ENCODE measurements at places on chromosomes 6 and 20. TPM values are rescaled to one million over a fixed set of nuclear protein-coding genes. Genes with fewer than 3 reads are reported as not detected.

DNA sequence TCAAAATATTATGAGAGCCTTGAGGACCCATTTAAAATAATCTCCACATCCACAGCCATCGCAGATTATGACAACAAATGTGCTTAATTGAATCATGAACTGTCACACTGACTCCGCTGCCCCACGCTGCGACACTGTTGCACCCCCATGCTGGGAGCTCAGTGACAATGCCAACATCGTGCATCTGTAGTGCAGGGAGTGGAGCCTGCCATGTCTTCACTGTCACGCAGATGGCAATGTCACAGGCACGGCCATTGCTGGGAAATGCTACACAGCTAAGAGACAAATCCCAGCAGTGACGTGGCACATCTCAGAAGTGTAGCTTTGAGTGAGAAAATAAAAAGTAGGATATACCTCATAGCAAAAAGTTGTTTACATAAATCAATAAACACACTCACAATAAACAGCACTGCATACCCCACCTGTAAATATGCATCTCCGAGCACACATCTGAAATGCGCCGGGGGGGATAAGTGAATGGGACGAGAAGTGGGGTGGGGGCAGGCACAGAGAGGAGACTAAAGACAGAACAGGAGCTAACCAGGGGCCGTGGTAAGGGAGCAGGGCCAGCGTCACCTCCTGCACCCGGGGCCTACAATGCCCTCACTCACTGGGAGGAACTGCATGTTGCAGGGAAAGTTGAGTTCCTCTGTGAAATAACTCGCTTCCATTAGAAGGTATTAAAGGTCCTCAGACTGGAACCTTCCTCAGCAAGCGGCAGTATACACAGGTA, 349.9 kb downstream of the THBS2 start:
- DNase-seq: no peak
- H3K27me3 ChIP-seq: no peaks in the 10 kb centered on the region
- H3K4me1 ChIP-seq: no peaks in the 10 kb centered on the region
- no peaks in the 10 kb centered on the region for H3K36me3 ChIP-seq
- no peak overlapping the region for H3K27ac ChIP-seq

HSPA1B gene
- total RNA-seq: 179 TPM

- DNase-seq: no peak
- no peak overlapping the region for H3K4me3 ChIP-seq
- no peaks in the 10 kb centered on the region for H3K27me3 ChIP-seq
- peaks cover 39% of the 10 kb centered on the region for H3K4me1 ChIP-seq
Measured at GRCh38 chr20:63681609-63682142, 14.8 kb upstream of the TNFRSF6B start.

DAAM2 gene
- total RNA-seq: 20.9 TPM

PXDC1 gene
- 30.1 TPM for total RNA-seq

SLC22A3 gene
- total RNA-seq: 1.2 TPM

RFX6 gene
- not detected for total RNA-seq

RAB44 gene
- total RNA-seq: 0.32 TPM

DNA sequence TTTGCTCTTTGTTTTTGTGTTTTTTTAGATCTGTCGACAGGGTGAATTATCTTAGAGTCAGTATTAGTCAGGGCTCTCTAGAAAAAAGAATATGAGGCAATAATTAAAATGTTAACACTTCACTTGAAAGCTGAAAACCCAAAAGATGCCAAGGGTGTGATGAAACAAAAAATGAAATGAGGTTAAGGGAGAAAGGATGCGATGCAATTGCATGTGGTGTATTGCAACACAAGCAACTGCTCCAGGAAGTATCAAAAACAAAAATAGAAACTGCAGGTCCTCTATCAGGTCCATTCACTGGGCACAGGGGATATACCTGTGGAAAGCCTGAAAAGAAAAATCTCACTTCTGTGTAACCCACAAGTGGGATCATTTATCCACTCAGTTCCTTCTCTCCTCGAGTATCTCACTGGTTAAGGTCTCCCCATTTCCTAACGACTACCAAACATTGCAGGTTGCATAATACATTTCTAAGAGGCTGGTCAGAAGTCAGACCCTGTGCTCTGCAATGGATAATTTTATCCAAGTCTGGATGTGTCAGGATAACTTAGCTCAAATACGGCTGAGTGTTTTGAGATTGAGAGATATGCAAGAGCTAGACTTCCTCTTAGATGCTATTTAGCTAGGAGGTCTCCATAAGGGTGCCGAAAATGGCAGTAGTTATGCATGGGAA, 257.7 kb upstream of the GJE1 start:
- no peak overlapping the region for H3K4me3 ChIP-seq
- no peak overlapping the region for H3K27ac ChIP-seq
- DNase-seq: no peak
- H3K27me3 ChIP-seq: no peaks in the 10 kb centered on the region

GRCh38 chr20:38805958-38806854, 709 bp downstream of the PPP1R16B start:
- H3K4me3 ChIP-seq: peak overlapping the region; percentile 76
- peaks cover 29% of the 10 kb centered on the region for H3K27me3 ChIP-seq
- peak overlapping the region; percentile 86 for H3K27ac ChIP-seq

GRCh38 chr6:47680051-47680450, 18.3 kb upstream of the ADGRF4 start:
- DNase-seq: no peak
- H3K27me3 ChIP-seq: no peaks in the 10 kb centered on the region
- no peaks in the 10 kb centered on the region for H3K36me3 ChIP-seq
- no peak overlapping the region for H3K27ac ChIP-seq
- no peak overlapping the region for H3K4me3 ChIP-seq

DNA sequence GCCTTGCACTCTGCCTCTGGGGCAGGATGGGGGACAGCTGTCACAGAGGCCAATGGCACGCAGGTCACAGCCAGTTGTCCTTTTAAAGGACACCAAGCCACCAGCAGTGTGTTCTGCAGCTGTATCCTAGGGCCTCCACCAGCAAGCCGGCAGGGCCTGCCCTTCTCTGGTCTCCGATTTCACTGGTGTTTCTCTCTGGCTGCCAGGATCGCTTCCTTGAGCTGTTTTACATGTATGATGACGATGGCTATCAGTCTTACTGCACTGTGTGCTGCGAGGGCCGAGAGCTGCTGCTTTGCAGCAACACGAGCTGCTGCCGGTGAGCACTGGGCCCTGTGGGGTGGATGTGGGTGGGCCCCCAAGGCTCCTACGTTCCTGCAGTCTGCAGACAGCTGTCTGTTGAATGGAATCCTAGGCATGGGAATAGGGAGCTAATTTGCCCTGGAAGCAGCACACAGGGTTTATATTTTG, 22.7 kb upstream of the MAPRE1 start:
- no peak overlapping the region for H3K4me3 ChIP-seq
- H3K4me1 ChIP-seq: no peaks in the 10 kb centered on the region
- DNase-seq: no peak
- H3K36me3 ChIP-seq: peaks cover 7% of the 10 kb centered on the region
- H3K27me3 ChIP-seq: no peaks in the 10 kb centered on the region

DNA sequence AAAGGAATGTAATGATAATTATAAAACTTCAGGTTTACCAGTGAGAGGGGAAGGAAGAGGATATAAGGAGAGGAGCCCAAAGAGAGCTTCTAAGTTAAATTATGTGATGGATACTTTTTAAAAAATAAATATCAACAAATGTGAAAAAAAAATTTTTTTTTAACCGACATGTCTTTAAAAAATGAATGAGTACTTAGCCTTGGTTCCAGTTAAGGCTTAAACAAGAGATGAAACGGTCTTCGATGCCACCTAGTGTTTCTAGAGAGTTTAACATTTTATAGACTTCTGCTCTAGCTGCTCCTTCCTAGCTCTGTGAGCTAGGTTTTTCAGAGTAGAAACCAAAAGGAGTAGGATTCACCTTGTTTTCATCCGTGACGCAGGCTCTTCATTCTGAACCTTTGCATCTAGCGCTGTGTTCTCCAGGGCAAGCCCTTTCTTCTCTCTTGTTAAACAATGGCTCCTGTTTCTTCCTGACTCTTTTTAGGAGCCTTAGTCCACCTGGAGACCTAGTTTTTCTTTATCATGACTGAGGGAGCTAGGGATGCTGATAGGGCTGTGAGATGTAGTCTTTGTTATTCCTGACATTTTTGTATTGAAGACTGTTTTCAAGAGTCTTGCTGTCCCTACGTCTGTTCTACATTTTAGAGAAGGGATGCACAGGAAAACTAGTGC, 42.4 kb upstream of the GNRH2 start:
- no peak overlapping the region for H3K4me3 ChIP-seq
- no peak for DNase-seq
- peaks cover 37% of the 10 kb centered on the region for H3K36me3 ChIP-seq

VSTM2L gene
- total RNA-seq: 40.5 TPM

- no peaks in the 10 kb centered on the region for H3K4me1 ChIP-seq
- H3K36me3 ChIP-seq: no peaks in the 10 kb centered on the region
- no peak overlapping the region for H3K27ac ChIP-seq
Measured at GRCh38 chr6:99467509-99468106, 42.5 kb upstream of the PNISR start.

DNA sequence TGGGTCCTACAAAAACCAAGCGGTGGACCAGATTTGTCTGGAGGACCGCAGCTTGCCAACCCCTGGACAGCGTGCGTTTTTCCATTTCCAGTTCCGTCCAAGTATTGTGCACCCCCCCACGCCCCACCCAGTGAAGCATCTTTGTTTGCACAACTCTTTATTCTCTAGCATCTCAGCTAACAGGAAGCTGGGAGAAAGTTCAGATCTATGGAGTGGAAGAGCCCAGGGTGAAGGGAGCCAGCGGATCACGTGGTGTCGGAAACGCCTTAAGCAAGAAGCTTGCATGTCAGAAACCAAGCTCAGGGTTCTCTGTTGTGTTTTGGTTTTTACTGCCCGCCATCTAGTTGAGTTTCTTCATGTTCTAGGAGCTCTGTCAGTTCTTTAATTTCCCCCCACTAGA, 29.9 kb downstream of the ARID1B start:
- no peaks in the 10 kb centered on the region for H3K36me3 ChIP-seq
- peaks cover 28% of the 10 kb centered on the region for H3K4me1 ChIP-seq
- DNase-seq: no peak
- H3K27ac ChIP-seq: no peak overlapping the region
- H3K27me3 ChIP-seq: no peaks in the 10 kb centered on the region

DNA sequence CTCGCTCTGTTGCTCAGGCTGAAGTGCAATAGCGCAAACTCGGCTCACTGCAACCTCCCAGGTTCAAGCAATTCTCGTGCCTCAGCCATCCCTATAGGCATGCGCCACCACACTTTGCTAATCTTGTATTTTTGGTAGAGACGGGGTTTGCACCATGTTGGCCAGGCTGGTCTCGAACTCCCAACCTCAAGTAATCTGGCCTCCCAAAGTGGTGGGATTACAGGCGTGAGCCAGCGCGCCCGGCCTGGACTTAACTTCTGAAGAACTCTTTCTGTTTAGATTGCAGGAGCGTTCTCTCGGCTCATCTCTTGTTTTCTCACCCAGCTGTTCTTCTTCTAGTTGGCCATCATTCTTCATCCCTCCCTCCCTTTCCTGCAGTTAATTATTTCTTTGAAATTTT, 30.3 kb downstream of the GTF2H5 start:
- no peaks in the 10 kb centered on the region for H3K4me1 ChIP-seq
- no peaks in the 10 kb centered on the region for H3K36me3 ChIP-seq
- no peak for DNase-seq
- no peak overlapping the region for H3K27ac ChIP-seq
- H3K4me3 ChIP-seq: no peak overlapping the region
- no peaks in the 10 kb centered on the region for H3K27me3 ChIP-seq

SLC26A8 gene
- total RNA-seq: not detected
